Foreskin keratinocyte (primary cell): ENCODE measurements at places on chromosomes 11 and 22. TPM values are rescaled to one million over a fixed set of nuclear protein-coding genes. Genes with fewer than 3 reads are reported as not detected.

- peak; percentile 15 for DNase-seq
Measured at GRCh38 chr11:6387811-6388599, 2.3 kb upstream of the SMPD1 start.

GRCh38 chr11:79697905-79698304, 257.1 kb upstream of the TENM4 start:
- DNase-seq: no peak

DNA sequence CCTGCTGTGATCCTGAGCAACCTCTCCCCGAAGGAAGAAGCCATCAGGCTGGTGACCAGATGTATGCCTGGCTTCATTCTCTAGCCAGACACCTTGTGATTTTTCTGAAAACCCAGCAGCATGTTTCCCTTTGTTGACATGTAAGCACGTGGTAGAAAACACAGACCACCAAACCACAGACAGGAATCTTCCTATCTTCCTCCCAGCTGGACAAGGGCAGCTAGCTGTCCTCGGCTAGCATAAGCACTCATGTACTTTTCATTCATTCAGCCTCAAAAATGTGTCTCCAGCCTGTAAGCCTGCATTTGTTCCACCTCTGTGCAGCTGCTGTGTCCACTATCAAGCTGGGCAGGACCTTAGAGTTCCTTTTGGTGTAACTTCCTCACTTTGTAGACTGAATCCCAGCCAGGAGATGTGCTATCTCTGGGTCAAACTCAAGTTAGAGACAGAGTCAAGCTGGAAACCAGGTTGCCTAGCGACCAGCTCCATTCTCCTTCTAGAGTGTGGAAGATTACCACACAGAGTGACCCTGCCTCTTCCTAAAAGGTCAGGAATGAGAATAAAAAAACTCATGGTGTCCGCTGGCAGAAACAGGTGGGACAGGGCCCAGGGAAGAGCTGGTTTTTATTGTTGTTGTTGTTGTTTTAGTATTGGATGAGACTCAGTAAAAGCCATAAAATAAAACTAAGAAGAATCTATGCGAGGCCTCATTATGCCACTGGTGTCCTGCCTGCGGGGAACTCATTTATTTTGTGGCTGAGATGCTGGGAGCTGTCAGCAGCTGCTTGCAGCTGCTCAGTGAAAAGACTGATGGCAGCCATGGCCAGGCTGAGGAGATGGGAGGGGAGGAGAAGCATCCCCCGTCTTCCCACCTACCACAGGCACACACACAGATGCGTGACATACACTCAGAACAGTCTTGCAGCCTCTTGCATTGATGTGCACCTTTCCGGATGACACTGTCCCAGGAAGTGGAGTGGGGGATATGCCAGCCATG, 7.4 kb upstream of the CLMP start:
- DNase-seq: no peak

- DNase-seq: no peak
Measured at GRCh38 chr11:61293867-61294716, 1.0 kb downstream of the VWCE start.

DNA sequence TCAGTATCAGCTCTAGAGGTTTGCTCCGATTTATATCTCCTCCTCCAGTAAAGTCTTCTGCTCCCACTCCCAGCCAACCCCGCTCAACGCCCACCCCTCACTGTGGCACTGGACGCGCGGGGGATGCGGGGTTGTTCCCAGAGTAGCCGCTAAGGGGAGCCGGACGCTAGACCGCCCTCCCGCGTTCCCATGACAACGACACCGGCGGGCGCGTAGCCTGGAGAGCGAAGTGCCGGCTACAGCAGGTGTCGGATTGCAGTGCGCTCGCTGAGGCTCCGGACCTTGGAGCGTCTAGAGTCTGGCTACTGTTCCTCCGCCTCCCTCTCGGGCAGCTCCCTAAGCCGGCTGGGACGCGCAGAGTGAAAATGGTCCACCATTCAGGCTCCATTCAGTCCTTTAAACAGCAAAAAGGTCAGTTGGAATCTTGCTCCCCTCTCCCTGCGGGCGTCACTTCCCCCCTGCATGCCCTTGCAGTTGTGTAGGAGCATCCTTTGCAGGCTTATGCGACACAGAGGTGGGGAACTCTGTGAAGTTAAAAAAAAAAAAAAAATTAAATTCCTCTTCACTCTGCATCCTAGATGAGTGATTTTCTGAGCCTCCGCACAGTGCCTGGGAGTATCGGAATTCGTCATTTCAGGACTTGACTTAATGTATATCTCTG, at the start of gene ANO3:
TSS of gene ANO3 (plus strand) at position 220 of the 661 bp plus-strand sequence. CDS start at position 366, 146 bp downstream.
- peak; percentile 37 for DNase-seq

DNA sequence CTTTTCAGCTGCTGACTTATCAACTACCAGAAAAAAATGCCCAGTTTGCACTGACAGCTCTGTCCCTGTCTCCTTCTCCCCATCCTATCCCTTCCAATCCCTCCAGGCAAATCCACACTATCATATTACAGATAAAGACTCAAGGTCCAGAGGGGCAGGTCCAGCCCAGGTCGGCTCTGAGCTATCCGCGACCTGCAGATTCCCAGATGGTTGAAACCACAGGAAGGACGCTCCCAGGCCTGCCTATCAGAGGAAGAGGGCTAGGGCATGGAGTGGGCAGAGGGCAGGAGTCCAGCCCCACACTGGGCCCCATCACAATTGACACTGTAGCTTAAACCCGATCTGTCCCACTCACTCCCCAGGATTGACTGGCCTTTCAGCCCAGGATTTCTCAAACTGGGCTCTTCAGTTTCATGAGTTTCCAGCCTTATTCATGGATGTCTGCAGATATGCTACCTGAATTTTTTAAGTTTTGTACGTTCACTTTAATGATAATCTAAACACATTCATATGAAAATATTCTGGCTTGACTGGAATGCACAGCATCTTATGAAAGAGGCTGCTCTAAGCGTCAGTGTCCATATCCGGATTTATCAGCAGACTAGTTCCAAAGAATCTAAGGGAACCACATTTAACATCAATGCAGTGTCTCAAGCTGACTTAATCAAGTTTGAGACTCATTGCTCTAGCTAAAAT, 16.4 kb upstream of the FCHSD2 start:
- DNase-seq: no peak

DNA sequence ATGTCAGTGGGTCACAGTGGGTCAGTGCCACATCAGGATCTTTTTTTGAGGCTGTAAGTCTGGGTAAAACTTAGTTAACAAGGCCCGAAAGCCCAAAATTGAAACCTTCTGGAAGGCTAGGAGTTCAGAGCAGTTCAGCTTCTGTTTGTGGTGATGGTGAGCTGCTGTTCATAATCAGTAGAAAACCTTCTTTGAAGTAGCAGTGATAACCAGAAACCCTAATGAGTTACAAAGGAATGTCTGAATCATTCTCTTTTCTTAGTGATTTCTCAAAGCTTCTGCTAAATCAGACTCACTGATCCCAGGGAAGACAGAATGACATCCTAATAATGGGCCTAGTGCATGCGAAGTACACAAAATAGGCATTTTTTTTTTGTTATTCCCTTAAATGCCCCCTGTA, 124.7 kb downstream of the PARVA start:
- DNase-seq: no peak

Gene DCUN1D5
- 77.5 and 79.4 TPM in 2 replicates for total RNA-seq

DNA sequence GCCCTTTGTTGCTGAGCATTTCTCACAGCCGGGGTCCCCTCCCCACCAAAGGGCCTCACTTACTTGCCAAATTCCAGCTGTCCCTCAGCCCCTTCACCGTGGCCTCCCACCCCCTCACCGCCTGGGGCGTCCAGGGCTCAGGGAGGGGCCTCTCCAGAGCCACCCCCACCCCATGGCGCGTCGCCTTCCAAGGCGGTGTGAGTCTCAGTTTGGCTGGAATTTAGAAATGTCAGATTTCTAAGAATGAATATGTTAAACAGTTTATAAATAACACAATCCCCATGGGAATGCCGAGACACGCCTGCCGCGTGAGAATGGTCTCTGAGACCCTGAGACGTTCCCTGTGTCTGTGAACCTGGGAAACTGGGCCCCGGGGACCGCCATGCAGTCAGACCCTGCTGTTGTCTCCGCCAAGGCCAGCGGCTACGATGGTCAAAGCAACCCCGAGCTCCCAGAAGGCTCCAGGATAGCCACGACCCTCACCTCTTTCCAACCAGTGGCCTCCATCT, 28.9 kb downstream of the CELSR1 start:
- DNase-seq: no peak

Gene CDC42BPG
- total RNA-seq: 10.3 and 11.1 TPM in 2 replicates

GRCh38 chr11:74672956-74673692, 58.1 kb downstream of the CHRDL2 start:
- DNase-seq: peak; percentile 60

Gene TRIM6
- 3.6 and 4.6 TPM in 2 replicates for total RNA-seq

- DNase-seq: no peak
Measured at GRCh38 chr11:8932564-8933180, at the start of gene C11orf16. C11orf16 (minus strand) TSS chr11:8932947; CDS start chr11:8932308, 639 bp downstream.

DNA sequence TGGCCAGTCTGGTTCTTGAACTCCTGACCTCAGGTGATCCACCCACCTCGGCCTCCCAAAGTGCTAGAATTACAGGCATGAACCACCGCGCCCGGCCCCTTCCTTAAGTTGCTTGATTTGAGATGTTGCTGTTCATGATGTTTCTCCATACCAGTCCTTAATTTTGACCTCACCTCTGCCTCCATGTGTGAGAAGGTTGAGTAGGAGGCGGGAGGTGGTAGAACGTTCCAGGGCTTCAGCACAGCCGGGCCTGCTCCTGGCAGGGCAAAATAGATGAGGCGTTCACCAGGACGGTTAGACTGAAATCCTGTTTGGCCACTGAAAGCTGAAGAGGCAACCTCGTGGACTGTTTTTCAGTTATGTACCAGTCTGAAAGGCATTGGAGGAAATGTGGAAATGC, 48.3 kb upstream of the SYT13 start:
- DNase-seq: no peak

Gene SLC29A2
- 4.4 and 4.8 TPM in 2 replicates for total RNA-seq

GRCh38 chr22:38879961-38880360, 7.9 kb upstream of the CBX6 start:
- DNase-seq: no peak

GRCh38 chr22:20199906-20200305, 49.1 kb upstream of the CCDC188 start:
- DNase-seq: no peak

GRCh38 chr22:49704345-49705215, 123.1 kb downstream of the BRD1 start:
- DNase-seq: no peak

- DNase-seq: peak; percentile 52
Measured at GRCh38 chr11:11798586-11799438, 43.0 kb upstream of the USP47 start.

DNA sequence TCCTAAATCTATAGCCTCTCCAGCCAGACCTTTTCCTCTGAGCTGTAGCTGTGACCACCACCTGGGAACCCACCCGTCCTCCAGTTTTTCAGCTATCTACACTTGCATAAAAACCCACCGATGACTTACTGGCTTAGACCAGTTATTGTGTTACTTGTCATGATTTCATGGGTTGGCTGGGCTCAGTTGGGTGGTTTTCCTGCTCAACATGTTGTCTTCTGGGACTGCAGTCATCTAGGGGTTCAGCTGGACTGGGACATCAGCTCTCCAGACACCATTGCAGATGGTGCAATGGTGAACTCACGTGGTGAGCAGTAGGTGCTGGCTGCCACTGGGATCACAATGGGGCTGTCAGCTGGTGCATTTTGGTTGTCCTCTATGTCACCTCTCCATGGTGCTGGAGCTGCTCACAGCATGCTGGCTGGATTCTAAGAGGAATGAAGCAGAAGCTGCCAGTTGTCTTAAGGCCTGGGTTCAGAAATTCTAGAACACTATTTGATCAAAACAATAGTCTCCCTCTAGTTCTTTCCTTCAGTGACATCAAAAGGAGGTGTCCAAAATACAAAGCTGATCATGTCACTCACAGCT, 1.3 kb upstream of the SYT13 start:
- no peak for DNase-seq

- peak; percentile 99 for DNase-seq
Measured at GRCh38 chr22:26471522-26471921, 12.1 kb downstream of the HPS4 start.

Gene ACR
- total RNA-seq: not detected in 2 replicates

DNA sequence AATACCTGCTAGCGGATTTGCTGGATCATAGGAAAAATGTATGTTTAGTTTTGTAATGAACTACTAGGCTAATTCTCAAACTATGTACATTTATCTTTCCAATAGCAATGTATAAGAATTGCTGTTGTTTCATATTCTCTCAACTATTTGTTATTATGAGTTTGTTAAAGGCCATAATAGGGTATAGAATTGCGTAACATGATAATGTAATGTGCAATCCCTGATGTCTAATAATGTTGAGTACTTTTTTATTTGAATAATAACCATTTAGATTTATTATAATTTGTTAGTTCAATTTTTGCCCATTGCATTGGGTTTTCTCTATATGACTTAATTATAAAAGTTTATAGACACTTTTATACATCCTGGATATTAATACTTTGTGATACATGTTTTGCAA, 801.6 kb downstream of the LUZP2 start:
- DNase-seq: no peak

- DNase-seq: no peak
Measured at GRCh38 chr11:76397383-76397782, 16.3 kb downstream of the GVQW3 start.

DNA sequence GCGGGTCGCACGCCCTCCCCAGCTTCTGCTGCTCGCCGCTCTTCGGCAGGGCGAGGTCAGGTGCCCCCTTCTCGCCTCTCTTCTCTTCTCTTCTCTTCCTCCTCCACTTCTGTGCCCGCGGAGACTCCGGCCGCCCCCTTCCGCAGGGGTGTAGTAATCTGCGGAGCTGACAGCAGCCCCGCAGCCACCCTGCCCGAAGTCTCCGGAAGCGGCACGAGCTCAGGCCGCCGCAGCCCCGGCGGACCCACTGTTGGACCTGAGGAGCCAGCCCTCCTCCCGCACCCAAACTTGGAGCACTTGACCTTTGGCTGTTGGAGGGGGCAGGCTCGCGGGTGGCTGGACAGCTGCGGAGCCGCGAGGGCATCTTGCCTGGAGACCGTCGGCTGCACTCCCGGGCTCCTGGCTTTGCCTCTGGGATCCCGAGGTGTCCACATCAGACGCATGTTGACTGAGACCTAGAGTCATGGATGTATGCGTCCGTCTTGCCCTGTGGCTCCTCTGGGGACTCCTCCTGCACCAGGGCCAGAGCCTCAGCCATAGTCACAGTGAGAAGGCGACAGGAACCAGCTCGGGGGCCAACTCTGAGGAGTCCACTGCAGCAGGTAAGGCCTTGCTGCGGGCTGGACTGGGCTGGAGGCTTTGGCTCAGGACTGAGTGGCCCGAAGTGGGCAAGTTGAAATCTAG, 486 bp downstream of the STIM1 start:
- no peak for DNase-seq

- DNase-seq: no peak
Measured at GRCh38 chr11:118908901-118909618, 16.7 kb downstream of the BCL9L start.

DNA sequence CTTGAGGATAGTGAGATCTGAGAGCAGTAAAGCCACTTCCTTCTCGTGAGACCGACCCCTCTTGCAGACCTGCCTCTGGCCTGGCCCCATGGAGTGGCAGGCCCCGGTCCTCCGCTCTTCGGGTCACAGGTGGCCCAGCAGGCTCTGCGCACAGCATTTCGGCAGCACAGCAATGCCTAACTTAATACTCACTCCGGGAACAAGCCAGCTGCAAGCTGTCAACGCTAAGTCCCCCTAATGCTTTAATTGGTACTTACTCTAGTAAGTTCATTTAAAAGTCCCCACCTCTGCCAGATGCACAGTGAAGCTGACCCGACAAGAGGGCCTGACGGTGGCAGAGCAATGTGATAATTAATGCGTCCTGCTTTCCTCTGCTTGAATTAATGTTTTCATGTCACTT, 349.3 kb upstream of the B3GAT1 start:
- DNase-seq: no peak

- no peak for DNase-seq
Measured at GRCh38 chr22:27980424-27981148, 61.5 kb upstream of the PITPNB start.
